ENCODE measurements at places on chromosomes 13 and 19.

DNA sequence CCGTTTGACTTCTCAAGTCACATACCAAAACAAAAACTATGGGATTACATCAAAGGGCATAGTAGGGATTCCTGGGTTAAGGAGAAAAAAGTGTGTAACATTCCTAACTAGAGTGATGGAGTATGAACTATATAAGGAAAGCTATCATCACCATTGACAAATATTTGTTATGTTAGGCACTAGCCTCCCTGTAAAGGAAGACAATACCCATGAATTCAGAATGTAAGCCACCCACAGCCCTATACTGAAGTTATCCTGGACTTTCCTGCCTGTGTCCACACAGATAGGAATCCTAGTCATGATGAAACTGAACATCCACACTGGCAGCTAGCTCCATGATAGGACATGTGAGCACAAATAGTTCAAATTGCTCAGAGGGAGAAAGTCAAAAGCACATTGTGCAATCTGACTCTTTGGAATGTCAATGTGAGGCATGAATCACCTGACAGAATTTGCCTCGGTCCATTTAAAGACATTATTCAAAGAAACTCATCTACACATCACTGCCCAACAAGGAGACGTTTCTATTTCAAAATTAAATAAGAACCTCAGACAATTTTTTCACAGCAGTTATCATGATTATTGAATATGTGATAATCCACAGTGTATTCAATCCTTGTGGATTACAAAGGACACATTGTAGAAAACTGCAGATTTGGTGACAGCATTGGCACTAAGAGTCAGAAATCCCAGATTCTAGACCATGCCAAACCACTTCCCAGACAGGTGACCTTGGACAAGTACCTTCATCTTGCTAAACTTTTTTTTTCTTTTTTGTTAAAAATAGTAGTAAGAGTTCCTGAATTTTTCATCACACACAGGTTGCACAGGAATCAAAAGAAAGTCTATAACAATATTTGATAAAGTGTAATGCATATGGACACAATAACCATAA, 529.3 kb downstream of the IRS2 start:
- no peaks in the 10 kb centered on the region for H3K4me1 ChIP-seq
- DNase-seq: no peak
- no peaks in the 10 kb centered on the region for H3K27me3 ChIP-seq
- no peak overlapping the region for H3K27ac ChIP-seq

- no peak overlapping the region for H3K27ac ChIP-seq
- no peak overlapping the region for H3K4me3 ChIP-seq
- no peak for DNase-seq
- H3K27me3 ChIP-seq: no peaks in the 10 kb centered on the region
Observed at GRCh38 chr19:5824751-5825150, 14.8 kb downstream of the FUT6 start.

GRCh38 chr13:106466691-106467426, 68.6 kb downstream of the EFNB2 start:
- no peaks in the 10 kb centered on the region for H3K36me3 ChIP-seq
- H3K4me1 ChIP-seq: no peaks in the 10 kb centered on the region
- H3K4me3 ChIP-seq: no peak overlapping the region
- H3K27ac ChIP-seq: no peak overlapping the region
- H3K27me3 ChIP-seq: no peaks in the 10 kb centered on the region

- H3K4me3 ChIP-seq: no peak within 1 kb of the TSS
- H3K4me1 ChIP-seq: peaks cover 6% of the 10 kb centered on the region
- no peak within 1 kb of the TSS for H3K27ac ChIP-seq
- H3K36me3 ChIP-seq: no peaks in the 10 kb centered on the region
Observed at GRCh38 chr19:3585301-3586126, at the start of gene GIPC3. TSS of gene GIPC3 (plus strand) at chr19:3585478. CDS start at chr19:3585598, 120 bp downstream.

DNA sequence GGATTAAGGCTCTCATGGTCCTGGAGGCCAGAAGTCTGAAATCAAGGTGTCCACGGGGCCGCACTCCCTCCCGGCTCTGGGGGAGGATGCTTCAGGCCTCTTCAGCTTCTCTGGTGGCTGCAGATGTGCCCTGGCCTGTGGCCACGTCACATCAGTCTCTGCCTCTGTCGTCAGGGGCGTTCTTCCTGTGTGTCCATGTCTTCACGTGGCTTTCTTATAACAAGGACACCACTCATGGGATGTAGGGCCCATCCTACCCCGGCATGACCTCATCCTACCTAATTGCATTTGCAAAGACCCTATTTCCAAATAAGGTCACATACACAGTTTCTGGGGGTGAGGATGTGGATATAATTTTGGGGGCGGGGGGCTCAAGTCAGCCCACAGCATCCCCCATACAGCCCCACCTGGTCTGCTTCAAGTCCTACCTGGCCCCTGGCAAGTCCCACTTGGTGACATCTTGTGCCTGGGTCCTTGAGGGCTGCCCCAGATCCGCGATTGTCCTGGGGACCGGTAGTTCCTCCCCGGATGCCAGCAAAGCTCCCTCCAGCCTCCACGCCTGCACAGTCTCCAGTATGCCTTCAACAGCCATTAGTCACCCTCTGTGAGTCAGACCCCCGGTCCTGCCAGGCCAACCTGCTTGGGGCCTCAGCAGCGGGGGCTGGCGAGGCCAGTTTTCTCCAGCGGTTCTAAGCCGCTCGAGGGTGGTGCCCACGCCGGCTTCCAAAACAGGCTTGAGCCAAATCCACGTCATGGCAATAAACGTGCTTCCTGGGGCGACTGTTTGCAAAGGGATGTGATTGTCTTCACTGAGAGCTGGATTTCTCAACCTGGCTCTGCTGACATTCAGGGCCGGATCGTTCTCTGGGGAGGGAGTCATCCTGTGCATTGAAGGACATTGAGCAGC, 32.2 kb downstream of the MYO9B start:
- peaks cover 5% of the 10 kb centered on the region for H3K4me1 ChIP-seq
- no peak for DNase-seq
- H3K27ac ChIP-seq: no peak overlapping the region
- H3K36me3 ChIP-seq: peaks cover 43% of the 10 kb centered on the region
- no peak overlapping the region for H3K4me3 ChIP-seq

DNA sequence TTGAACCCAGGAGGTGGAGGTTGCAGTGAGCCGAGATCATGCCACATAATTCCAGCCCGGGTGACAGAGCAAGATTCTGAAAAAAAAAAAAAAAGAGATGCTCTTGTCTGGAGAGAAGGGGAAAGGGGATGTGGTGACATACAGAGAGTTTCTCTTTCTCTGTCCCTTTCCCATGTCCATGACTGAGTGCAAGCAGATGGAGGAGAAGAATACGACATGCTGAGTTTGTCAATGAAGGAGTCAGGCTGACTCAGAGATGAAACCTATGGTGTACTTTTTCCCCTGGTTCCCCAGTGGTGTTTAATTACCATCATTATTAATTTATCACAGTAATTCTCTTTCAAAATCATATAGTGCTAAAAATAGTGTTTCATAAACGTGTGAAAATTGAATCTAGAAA, 448.8 kb downstream of the FOXO1 start:
- H3K4me3 ChIP-seq: no peak overlapping the region
- no peak overlapping the region for H3K27ac ChIP-seq
- no peak for DNase-seq
- no peaks in the 10 kb centered on the region for H3K36me3 ChIP-seq
- peaks cover 31% of the 10 kb centered on the region for H3K4me1 ChIP-seq

GRCh38 chr19:17357078-17357666, 19.8 kb downstream of the GTPBP3 start:
- no peaks in the 10 kb centered on the region for H3K36me3 ChIP-seq
- no peak overlapping the region for H3K27ac ChIP-seq
- no peaks in the 10 kb centered on the region for H3K4me1 ChIP-seq
- H3K27me3 ChIP-seq: no peaks in the 10 kb centered on the region
- DNase-seq: no peak

DNA sequence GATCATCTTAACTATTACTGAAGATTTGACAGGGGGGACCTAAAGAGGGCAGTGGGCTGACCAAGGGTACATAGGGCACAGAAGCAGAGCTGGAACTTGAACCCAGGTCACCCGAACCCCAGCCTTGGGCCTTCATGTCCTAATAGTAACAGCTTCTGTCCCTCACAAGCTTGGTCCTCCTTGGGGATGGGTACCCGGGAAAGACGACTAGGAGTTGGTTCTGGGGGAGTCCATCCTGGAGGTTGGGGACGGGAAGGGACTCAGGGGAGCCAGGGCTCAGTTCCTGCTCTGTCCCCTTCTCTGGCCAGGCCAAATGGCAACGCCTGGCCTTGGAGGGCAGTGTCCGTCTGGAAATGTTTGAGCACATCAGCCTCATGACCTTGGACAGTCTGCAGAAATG, 39.6 kb upstream of the CYP4F8 start:
- H3K27me3 ChIP-seq: no peaks in the 10 kb centered on the region
- H3K4me1 ChIP-seq: no peaks in the 10 kb centered on the region
- no peak overlapping the region for H3K27ac ChIP-seq
- no peaks in the 10 kb centered on the region for H3K36me3 ChIP-seq

DNA sequence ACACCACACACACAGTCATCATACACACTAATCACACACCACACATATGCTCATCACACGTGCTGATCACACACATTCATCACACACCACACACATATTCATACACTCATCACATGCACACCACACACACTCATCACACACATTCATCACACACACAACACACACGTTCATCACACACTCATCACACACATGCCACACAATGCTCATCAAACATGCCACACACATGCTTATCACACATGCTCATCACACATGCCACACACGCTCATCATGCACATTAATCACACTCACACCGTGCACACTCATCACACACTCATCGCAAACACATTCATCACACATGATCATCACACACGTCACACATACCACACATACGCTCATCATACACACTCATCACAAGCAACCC, 47.5 kb downstream of the C1QTNF9 start:
- H3K4me3 ChIP-seq: no peak overlapping the region
- H3K27me3 ChIP-seq: no peaks in the 10 kb centered on the region
- H3K27ac ChIP-seq: no peak overlapping the region

DNA sequence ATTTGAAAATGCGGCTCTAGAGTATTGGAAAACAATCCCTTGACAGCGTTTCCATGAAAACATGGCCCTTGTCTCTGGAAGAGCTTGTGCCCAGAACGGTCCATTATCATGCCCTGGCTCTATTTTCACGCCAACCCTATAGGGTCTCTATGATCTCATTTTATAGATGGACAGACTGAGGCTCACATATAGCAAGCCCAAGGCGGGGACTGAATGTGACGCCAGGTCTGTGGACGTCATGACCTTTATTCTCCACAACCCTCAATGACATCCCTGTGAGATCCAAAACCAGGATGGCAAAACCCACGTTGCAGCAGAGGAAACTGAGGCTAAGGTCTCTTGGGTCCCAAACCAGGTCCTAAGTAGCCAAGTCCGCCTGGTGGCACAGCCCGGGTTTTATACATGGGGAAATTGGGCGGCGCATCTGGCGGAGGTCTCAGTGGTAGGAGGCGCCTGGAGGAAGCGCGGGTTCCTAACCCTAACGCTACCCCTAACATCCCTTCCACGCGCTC, 425 bp upstream of the COLGALT1 start:
- H3K27me3 ChIP-seq: no peaks in the 10 kb centered on the region
- H3K36me3 ChIP-seq: peaks cover 10% of the 10 kb centered on the region
- no peak for DNase-seq
- peak overlapping the region; percentile 38 for H3K4me3 ChIP-seq

DNA sequence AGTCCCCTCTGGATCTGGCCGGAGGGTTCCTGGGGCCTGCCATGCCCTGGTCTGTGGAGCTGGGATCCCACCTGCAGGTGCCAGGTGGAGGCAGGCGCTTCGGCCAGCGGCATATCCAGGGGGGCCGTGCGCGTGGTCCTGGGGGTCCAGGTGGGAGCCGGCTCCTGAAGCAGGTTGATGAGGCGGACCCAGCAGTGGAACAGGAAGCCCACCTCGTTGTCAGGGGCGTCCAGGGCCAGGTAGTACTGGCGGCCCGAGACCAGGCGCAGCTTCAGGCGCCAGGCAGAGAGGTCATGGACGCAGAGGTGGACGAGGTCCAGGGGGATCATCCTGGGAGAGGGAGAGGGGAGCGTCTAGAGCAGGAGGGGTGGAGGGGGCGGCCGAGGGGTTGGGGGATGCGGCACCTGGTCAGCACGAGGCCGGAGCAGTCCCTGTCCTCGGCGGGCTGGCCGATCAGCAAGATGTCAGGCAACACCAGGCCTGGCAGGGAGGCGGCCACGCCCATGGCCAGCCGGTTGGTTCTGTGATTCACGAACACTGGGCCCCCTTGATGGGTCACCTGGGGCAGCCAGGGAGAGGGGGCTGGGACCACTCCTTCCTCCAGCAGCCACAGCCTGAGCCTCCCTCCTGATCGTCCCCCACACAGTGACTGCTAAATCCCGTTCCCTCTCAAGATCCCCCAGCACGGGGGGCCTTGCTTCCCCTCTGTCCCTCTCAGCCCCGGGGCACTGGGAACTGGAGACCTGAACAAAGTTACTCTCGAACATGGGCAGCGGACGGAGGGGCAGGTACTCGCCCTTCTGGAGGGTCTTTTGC, 678 bp downstream of the GARIN5B start:
- no peak overlapping the region for H3K4me3 ChIP-seq
- H3K27ac ChIP-seq: no peak overlapping the region
- no peak for DNase-seq
- H3K36me3 ChIP-seq: no peaks in the 10 kb centered on the region
- H3K27me3 ChIP-seq: peaks cover under 1% of the 10 kb centered on the region

- H3K4me1 ChIP-seq: peaks cover 21% of the 10 kb centered on the region
- no peak for DNase-seq
- H3K36me3 ChIP-seq: no peaks in the 10 kb centered on the region
- H3K27ac ChIP-seq: no peak overlapping the region
Observed at GRCh38 chr19:38265921-38266429, 1.6 kb downstream of the SPINT2 start.

- no peaks in the 10 kb centered on the region for H3K36me3 ChIP-seq
- no peak for DNase-seq
- H3K27ac ChIP-seq: no peak overlapping the region
- no peaks in the 10 kb centered on the region for H3K4me1 ChIP-seq
- no peaks in the 10 kb centered on the region for H3K27me3 ChIP-seq
- H3K4me3 ChIP-seq: no peak overlapping the region
Observed at GRCh38 chr19:58218899-58219298, 9.8 kb upstream of the ZNF544 start.

All from CD4-positive, alpha-beta memory T cell (primary cell).